ENCODE measurements at places on chromosomes 3 and 15. TPM values are rescaled to one million over a fixed set of nuclear protein-coding genes. Genes with fewer than 3 reads are reported as not detected.

DNA sequence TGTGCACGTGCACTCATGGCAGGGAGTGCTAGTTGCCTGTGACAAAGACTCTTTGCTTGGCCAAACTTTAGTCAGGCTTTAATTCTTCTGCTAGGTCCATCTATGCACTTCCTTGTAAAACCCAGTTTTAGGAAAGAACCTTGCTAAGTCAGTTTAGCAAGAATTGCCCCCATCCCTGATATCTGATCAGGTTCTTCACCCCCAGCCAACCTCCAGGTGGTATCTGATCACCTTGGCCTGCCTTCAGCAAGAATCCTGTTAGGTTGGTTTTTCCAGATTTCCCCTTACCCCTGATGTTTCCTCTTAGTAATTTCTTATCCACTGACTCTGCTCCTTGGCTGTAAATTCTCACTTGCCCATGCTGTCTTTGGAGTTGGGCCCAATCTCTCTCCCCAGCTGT is 8.4 kb downstream of the HSPBAP1 start:
- no peaks in the 10 kb centered on the region for H3K27me3 ChIP-seq
- DNase-seq = no peak
- no peaks in the 10 kb centered on the region for H3K36me3 ChIP-seq
- no peak overlapping the region for H3K4me3 ChIP-seq
- H3K4me1 ChIP-seq = no peaks in the 10 kb centered on the region
- H3K27ac ChIP-seq = no peak overlapping the region

- no peak overlapping the region for H3K4me3 ChIP-seq
- no peaks in the 10 kb centered on the region for H3K27me3 ChIP-seq
- H3K4me1 ChIP-seq = no peaks in the 10 kb centered on the region
- no peak overlapping the region for H3K27ac ChIP-seq
Measured at GRCh38 chr15:64755427-64755940, 19.9 kb downstream of the RBPMS2 start.

GRCh38 chr15:86399041-86399954 is 319.6 kb downstream of the AGBL1 start:
- no peaks in the 10 kb centered on the region for H3K4me1 ChIP-seq
- DNase-seq = no peak
- no peak overlapping the region for H3K27ac ChIP-seq
- no peaks in the 10 kb centered on the region for H3K36me3 ChIP-seq
- H3K27me3 ChIP-seq = peaks cover 2% of the 10 kb centered on the region

DNA sequence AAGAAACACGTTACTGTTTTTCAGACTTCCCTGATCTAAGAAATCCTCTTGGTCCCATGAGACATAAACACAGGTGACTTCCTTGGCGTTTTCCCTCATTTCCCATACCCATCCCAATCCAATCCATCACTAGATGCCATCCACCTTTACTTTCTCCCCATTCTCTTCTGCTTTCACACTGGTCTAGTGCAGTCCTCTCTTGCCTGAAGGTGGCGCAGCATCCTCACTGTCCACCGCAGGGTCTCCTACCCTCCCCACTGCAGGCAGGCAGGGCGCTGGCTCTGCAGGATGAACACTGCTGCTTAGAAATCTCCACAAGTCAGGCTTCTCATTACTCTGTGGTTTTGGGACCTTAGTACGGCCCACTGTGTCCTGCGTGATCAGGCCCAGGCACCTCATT is 58.2 kb downstream of the RAB7A start:
- H3K27me3 ChIP-seq = no peaks in the 10 kb centered on the region
- no peak overlapping the region for H3K27ac ChIP-seq
- DNase-seq = peak; percentile 51
- no peaks in the 10 kb centered on the region for H3K36me3 ChIP-seq

Gene ST8SIA2
- total RNA-seq = not detected
